ENCODE measurements at places on chromosomes 6 and 20. TPM values are rescaled to one million over a fixed set of nuclear protein-coding genes. Genes with fewer than 3 reads are reported as not detected.

DNA sequence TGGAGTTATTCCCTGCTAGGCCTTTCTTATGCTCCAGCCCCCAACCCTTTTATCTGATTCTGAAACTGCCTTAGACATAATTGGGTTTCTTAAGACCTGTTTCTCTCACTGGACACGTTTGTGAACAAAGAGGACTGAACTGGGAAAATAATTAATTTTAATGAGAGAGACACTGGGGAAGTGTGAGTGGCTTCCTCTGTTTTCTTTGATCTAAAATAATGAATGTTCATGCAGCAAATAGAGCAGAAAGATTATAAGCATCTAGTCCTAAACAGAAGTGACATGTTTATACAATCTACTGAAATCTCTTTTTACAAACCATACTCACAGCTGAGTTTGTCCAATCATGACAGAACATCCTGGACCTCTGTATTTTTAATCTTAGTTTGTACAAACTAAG is 157.6 kb downstream of the SH3BGRL2 start:
- H3K4me3 ChIP-seq, result no peak overlapping the region
- peaks cover 10% of the 10 kb centered on the region for H3K4me1 ChIP-seq
- DNase-seq, result no peak
- no peaks in the 10 kb centered on the region for H3K36me3 ChIP-seq

- no peaks in the 10 kb centered on the region for H3K36me3 ChIP-seq
- no peak overlapping the region for H3K4me3 ChIP-seq
- no peaks in the 10 kb centered on the region for H3K4me1 ChIP-seq
These were observed 340.9 kb upstream of the IRAK1BP1 start for GRCh38 chr6:78526432-78526831.

DNA sequence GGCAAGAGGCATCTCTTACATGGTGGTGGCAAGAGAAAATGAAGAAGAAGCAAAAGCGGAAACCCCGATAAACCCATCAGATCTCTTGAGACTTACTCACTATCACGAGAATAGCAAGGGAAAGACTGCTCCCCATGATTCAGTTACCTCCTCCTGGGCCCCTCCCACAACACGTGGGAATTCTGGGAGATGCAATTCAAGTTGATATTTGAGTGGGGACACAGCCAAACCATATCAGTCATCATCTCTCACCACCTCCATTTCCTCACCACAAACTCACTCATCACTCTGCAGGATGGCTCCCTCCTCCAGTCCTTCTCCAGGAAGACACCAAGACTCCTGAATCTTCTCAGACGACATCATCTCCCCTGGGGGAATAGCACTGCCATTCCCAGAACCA is 25.8 kb upstream of the SLC16A10 start:
- DNase-seq, result no peak
- H3K36me3 ChIP-seq, result no peaks in the 10 kb centered on the region
- no peaks in the 10 kb centered on the region for H3K4me1 ChIP-seq
- H3K27me3 ChIP-seq, result peaks cover 59% of the 10 kb centered on the region
- no peak overlapping the region for H3K4me3 ChIP-seq
- no peak overlapping the region for H3K27ac ChIP-seq

Gene FANCE
- 10.9 TPM for total RNA-seq

DNA sequence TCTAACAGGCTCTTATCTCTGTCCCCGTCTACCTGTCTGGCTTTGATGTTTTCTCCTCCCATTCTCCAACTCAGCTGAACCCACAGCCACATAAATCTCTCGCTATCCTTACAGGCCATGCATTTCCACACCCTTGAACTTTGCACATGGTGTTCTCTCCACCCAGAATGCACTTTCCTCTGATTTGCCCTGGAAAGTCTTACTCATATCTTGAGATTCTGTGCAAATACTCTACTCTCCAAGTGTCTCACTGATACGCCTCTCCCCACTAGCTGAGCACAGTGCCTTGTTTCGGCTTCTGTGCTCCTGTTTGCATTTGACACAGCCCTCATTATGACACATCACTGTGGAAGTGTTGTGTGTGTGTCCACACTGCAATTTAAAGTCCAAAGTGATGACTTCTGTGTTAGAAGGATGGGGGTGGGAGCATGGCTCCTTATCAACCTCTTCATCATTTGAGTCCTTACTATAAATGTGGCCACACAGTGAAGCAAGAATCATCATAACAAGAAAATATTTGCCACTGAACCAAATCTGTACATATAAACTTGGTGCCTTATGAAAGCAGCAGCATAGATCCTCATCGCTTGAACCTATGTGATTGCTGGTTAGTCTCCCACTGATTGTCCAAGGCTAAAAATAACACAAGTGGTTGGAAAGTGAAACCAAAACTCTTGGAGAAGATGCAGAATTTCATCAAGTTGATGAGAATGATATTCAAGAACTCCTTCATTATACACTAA is 5.5 kb upstream of the PRELID3B start:
- peaks cover 10% of the 10 kb centered on the region for H3K4me1 ChIP-seq
- H3K36me3 ChIP-seq, result peaks cover 6% of the 10 kb centered on the region
- H3K27ac ChIP-seq, result no peak overlapping the region
- no peak for DNase-seq
- peaks cover 60% of the 10 kb centered on the region for H3K27me3 ChIP-seq

Gene EFCAB8
- 1.1 TPM for total RNA-seq

GRCh38 chr6:35078896-35079295 is 62.2 kb downstream of the TCP11 start:
- H3K4me3 ChIP-seq, result no peak overlapping the region
- no peak for DNase-seq
- H3K27ac ChIP-seq, result no peak overlapping the region
- no peaks in the 10 kb centered on the region for H3K27me3 ChIP-seq
- H3K36me3 ChIP-seq, result peaks cover 25% of the 10 kb centered on the region

DNA sequence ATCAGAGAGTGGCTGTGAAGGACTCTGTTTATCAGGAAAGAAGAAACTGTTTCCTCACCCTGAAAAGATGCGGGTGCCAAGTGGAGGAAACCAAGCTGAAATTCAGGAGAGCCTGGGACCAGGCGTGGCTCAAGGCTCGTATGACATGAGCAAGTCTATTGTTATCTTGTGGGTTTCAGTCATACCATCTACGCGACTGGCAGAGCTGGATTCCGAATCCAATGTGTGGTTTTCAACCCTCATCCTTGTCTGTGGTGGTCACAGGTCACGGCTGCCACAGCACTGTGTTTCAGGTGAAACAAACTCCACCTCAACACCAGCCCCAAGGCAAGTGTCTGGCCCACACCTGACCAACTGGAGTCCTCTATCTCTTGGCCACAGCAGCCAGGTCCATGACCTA is 9.1 kb downstream of the MC3R start:
- H3K4me3 ChIP-seq, result no peak overlapping the region
- no peaks in the 10 kb centered on the region for H3K4me1 ChIP-seq
- no peak overlapping the region for H3K27ac ChIP-seq
- H3K27me3 ChIP-seq, result peaks cover 58% of the 10 kb centered on the region
- DNase-seq, result no peak

Gene IMPG1
- total RNA-seq, result not detected

GRCh38 chr20:12928755-12929401 is 79.9 kb upstream of the SPTLC3 start:
- H3K4me1 ChIP-seq, result peaks cover 37% of the 10 kb centered on the region
- H3K4me3 ChIP-seq, result peak overlapping the region; percentile 18
- H3K36me3 ChIP-seq, result no peaks in the 10 kb centered on the region
- no peaks in the 10 kb centered on the region for H3K27me3 ChIP-seq

- peaks cover 16% of the 10 kb centered on the region for H3K36me3 ChIP-seq
- no peak overlapping the region for H3K4me3 ChIP-seq
- H3K27ac ChIP-seq, result peak overlapping the region; percentile 75
- H3K27me3 ChIP-seq, result peaks cover 9% of the 10 kb centered on the region
- peaks cover 70% of the 10 kb centered on the region for H3K4me1 ChIP-seq
- DNase-seq, result no peak
These were observed 509.7 kb upstream of the SULF2 start for GRCh38 chr20:48294942-48295341.

GRCh38 chr6:158109748-158110147 is 58.3 kb downstream of the SERAC1 start:
- H3K4me3 ChIP-seq, result no peak overlapping the region
- no peaks in the 10 kb centered on the region for H3K4me1 ChIP-seq
- no peak for DNase-seq
- H3K27ac ChIP-seq, result no peak overlapping the region
- H3K36me3 ChIP-seq, result no peaks in the 10 kb centered on the region

Gene NT5E
- 76.5 TPM for total RNA-seq

DNA sequence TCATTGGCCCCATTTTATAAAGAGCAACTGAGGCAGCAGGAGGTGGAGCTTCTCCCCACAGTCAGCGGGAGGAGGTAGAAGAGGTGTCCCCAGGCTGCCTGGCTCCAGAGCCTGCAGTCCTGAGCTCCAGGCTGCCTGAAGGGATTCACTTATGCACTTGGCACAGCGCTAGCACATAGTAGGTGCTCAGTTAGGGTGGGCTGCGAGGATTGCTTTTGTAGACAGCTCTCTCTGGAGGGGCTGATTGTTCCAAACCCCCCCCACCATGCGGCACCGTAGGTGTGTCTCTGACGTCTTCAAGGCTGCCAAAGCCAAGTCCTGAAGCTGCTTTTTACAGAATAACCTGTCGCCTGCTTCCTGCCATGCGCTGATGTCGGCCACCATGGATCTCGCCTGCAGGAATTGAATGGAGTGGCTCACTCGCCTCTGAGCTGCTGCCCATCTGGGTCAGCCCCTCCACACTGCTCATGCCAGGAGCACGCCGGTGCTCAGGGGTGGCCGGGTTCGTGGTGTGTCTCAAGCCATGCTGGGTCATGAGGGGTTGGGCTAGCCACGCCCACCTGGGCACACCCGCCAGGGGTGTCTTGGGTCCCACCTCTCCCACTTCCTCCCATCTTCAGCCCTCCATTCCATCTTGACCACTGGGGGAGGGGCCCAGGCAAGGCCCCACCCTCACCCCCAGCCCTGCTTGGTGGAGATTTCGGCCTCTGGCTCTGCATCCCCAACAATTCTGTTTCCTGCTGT is 59.8 kb downstream of the BCAS4 start:
- peaks cover 3% of the 10 kb centered on the region for H3K36me3 ChIP-seq
- no peak overlapping the region for H3K4me3 ChIP-seq
- H3K4me1 ChIP-seq, result peaks cover 20% of the 10 kb centered on the region
- H3K27ac ChIP-seq, result no peak overlapping the region
- DNase-seq, result no peak

- no peaks in the 10 kb centered on the region for H3K4me1 ChIP-seq
- H3K4me3 ChIP-seq, result no peak overlapping the region
- no peak for DNase-seq
- no peaks in the 10 kb centered on the region for H3K36me3 ChIP-seq
- H3K27ac ChIP-seq, result no peak overlapping the region
These were observed 792.6 kb downstream of the PHF3 start for GRCh38 chr6:64428186-64428585.

Gene FAM83C
- total RNA-seq, result not detected

Gene NHLRC1
- total RNA-seq, result 0.92 TPM

DNA sequence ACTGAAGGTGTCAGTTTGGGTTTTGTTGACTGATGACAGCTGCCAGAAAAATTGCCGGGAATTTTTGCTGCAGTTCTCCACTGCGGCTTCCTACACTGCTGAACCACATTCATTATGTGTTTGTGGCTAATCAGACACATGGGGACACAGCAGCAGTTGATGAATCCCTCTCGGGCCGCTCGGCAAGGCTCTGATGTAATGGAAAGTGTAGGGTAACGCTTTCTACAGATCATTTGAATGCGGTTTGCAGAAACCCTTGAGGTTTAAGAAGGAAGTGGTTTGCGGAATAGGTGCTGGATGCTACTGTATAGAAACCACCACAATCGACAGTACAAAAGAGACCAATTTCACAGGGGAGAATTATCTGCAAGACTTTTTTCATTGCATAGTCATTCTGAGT is 138.7 kb upstream of the SASH1 start:
- no peak overlapping the region for H3K27ac ChIP-seq
- H3K4me3 ChIP-seq, result no peak overlapping the region
- H3K36me3 ChIP-seq, result no peaks in the 10 kb centered on the region
- no peak for DNase-seq
- H3K27me3 ChIP-seq, result no peaks in the 10 kb centered on the region
- peaks cover 17% of the 10 kb centered on the region for H3K4me1 ChIP-seq

- H3K27ac ChIP-seq, result no peak overlapping the region
- H3K4me1 ChIP-seq, result no peaks in the 10 kb centered on the region
- peak; percentile 36 for DNase-seq
These were observed 94.5 kb downstream of the PERP start for GRCh38 chr6:138012682-138013081.

GRCh38 chr20:63858393-63859165 is 2.7 kb upstream of the ABHD16B start:
- H3K4me1 ChIP-seq, result peaks cover 51% of the 10 kb centered on the region
- H3K27ac ChIP-seq, result peak overlapping the region; percentile 87
- H3K4me3 ChIP-seq, result peak overlapping the region; percentile 26
- DNase-seq, result no peak
- peaks cover 87% of the 10 kb centered on the region for H3K36me3 ChIP-seq
- peaks cover 32% of the 10 kb centered on the region for H3K27me3 ChIP-seq

Gene SAMD3
- total RNA-seq, result not detected

DNA sequence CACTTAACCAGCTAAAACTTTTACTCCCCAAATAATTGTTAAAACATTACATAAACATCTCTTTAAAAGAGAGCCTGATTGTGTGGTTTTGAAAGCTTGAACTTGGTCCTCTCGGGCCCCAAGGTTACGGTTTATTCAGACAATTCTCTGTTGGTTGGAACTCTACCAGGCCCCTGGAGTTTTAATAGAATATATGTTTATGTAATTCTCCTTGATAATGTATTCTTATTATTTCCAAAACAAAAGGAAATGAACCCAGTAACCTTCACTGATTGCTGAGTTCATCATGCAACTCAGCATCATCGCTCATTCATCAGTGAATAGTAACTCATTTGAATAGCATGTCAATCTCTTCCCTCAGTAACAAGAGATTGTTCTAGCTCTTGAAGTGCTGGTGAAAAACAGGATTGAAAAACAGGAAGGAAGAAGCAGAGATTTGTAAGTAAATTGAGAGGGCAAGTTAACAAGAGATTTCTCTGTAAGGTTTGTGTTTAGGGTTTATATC is 464.5 kb upstream of the MARCKS start:
- no peaks in the 10 kb centered on the region for H3K27me3 ChIP-seq
- H3K4me3 ChIP-seq, result no peak overlapping the region
- H3K27ac ChIP-seq, result no peak overlapping the region
- DNase-seq, result no peak
- no peaks in the 10 kb centered on the region for H3K36me3 ChIP-seq

- no peaks in the 10 kb centered on the region for H3K27me3 ChIP-seq
- DNase-seq, result no peak
- no peaks in the 10 kb centered on the region for H3K4me1 ChIP-seq
- H3K27ac ChIP-seq, result peak overlapping the region; percentile 18
- H3K4me3 ChIP-seq, result no peak overlapping the region
These were observed 45.5 kb downstream of the MLIP start for GRCh38 chr6:54156650-54157250.

GRCh38 chr6:15283986-15284361 is 38.1 kb downstream of the JARID2 start:
- no peak overlapping the region for H3K4me3 ChIP-seq
- H3K4me1 ChIP-seq, result peaks cover 14% of the 10 kb centered on the region
- H3K27me3 ChIP-seq, result no peaks in the 10 kb centered on the region
- no peak for DNase-seq
- H3K36me3 ChIP-seq, result no peaks in the 10 kb centered on the region
- no peak overlapping the region for H3K27ac ChIP-seq

GRCh38 chr20:61541537-61541936 is 289.5 kb downstream of the CDH4 start:
- no peak overlapping the region for H3K27ac ChIP-seq
- DNase-seq, result no peak
- no peak overlapping the region for H3K4me3 ChIP-seq

Gene NKX2-4
- not detected for total RNA-seq

GRCh38 chr6:36626636-36627035 is 32.5 kb downstream of the SRSF3 start:
- H3K4me3 ChIP-seq, result no peak overlapping the region
- peaks cover 9% of the 10 kb centered on the region for H3K36me3 ChIP-seq
- peaks cover 33% of the 10 kb centered on the region for H3K4me1 ChIP-seq

- H3K4me1 ChIP-seq, result peaks cover 11% of the 10 kb centered on the region
- H3K27me3 ChIP-seq, result no peaks in the 10 kb centered on the region
- no peak for DNase-seq
- H3K4me3 ChIP-seq, result no peak overlapping the region
- no peak overlapping the region for H3K27ac ChIP-seq
- H3K36me3 ChIP-seq, result peaks cover 22% of the 10 kb centered on the region
These were observed 52.9 kb downstream of the ATP9A start for GRCh38 chr20:51715163-51715855.
